Cortex of kidney (tissue), 1 donor: ENCODE measurements at places on chromosomes 7 and 10.

DNA sequence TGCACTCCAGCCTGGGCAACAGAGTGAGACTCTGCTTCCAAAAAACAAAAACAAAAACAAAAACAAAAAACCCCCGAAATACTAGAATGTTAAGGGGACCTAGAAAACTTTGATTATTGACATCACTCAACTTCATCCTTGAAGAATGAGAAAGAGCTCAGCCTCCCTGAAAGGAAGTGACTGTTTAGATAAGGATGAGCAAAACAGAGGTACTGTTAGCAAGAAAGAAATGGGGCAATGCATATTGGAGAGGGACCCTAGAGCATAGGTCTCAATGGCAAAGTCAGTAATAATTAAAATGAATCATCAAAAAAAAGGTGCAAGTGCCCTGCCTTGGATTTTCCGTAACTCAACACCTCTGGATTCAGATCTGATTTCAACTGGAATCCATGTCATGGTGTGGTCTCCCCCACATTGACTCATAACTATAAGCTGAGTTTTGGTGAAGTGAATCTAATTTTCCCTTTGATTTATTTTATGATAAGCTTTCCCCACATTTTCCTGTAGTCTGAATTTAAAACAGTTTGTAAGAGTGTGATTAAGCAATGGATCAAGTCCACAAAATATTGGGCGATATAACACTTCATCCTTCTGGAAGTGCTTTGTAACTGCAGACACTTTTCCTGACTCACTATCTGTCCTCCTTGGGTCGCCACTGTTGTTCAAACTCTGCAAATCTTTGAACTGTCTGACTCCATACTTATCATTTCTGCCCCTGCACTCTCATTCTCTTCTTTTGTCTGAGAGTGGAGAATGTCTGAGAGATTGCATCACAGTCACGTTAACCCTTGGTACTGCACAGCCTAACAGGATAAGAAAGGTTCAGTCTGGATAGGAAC, 224.8 kb upstream of the LYZL1 start:
- DNase-seq: no peak

- DNase-seq: no peak
These were observed 24.8 kb upstream of the SFMBT2 start for GRCh38 chr10:7435674-7436073.

- DNase-seq: no peak
These were observed 783 bp downstream of the ANLN start for GRCh38 chr7:36390199-36391090.

DNA sequence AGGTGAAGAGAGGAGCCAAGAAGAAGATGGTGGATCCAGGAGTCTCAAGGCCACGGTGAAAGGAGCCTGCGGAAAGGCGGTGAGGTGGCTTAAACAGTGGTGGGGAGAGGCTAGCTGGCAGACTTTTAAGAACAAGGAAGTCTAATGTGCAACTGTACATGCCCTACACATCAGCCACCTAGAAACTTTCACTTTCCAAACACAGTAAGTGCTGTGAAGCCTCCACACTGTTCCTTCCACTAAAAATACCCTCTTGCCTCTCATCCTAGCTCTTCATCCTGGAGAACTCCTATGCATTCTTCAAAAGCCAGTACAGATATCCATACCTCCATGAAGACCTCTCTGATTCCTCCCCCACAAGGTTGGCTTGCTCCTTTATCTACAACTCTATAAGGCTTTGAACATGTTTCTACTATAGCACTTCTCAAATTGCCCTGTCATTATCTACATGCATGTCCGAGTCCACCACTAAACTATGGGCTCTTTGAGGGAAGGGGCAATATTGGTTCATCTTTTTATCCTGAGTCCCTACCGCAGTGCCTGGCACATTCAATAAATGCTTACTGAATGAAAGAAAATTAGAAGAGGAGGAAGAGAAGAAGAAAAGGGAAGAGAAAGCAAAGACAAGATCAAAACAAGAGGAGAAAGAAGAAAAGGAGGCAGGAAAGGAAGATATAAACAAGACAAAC, 54.2 kb downstream of the DNAJC12 start:
- no peak for DNase-seq

DNA sequence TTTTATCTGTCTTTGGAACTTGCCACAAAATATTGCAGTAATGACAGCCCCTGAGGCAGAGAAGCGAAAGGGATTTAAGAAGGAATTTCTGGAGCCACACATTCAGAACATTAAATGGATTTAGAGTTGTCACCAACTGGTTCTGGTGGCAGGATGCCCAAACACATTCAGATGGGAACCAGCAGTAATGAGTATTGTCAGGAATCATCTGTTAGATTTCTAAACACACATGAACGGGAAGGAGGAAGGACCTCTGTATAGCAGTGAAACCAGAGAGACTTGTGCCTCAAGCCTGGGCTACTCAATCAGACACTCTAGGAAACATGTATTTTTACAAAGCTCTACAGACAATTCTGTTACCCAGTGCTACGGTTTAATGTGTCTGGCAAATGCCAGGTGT, 103.8 kb upstream of the CCNY start:
- no peak for DNase-seq

DNA sequence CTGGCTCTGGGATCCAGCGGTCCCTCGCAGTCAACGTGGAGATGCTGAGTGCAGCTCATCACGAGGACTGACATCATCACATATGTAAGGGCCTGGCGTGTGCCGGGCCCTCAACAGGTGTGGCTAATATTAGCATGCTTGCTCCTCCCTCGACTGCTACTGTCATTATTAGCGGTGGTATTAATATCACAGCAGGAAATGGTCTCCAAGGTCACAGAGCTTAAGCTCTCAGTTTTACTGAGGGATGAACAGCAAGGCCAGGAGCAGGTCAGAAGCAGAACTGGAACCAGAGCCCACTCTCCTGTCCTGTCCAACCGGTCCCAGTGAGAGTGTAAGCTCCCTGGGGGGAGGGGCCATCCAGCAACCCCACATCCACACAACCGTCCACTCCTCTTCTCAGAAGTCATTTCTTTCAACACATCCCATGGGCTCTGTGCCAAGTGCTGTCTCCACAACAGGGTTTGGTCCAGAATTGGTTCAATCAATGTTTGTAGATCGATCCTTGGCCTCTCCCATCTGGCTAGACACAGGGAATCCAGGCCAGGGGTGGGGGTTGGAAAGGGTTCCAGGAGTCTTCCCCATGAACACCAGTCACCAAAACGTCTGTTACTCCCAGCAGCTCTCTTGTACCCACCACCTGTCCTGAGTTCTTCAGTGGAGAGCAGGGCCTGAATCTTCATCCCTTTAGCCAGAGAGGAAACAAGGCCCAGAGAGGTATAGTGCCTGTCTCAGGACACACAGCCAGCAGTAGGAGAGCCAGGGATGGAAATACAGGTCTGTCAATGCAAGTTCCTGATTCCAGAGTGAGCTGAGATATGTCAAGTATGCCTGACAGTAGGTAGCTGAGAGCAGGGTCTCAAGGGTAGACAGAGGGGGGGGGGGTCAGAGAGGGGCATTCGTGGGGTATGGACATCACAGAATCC, 45.3 kb upstream of the ZMIZ1 start:
- DNase-seq: no peak

DNA sequence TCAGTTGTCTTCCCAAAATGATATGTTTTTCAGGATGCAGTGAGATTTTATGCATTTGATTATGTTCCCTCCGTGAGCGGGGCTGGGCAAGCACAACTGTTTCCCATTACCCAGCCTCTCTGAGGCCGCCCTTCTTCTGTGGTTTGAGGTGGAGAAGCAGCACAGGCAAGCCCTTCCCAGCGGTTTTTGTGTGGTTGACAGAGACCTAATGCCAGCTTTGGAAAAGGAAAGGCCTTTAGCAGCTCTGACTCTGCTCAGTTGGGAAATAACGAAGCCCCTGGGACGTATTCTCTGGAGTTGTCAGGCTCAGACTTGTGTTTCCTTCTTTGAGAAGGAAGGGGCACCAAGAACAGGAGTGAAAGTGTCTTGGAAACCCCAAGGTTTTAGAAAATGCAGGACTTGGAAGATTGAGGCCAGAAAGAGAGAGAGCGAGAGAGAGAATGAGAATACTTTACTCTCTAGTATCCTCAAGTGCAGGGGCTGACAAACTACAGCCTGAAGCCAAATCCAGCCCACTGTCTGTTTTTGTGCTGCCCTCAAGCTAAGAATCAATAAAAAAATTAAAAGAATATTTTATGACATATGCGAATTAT, 20.6 kb upstream of the PDCD4 start:
- DNase-seq: no peak

GRCh38 chr7:46229409-46229808, 308.3 kb upstream of the IGFBP3 start:
- no peak for DNase-seq
